ENCODE measurements at places on chromosomes 3 and 15.

GRCh38 chr15:25234831-25235230 is 204.0 kb downstream of the UBE3A start:
- no peak for DNase-seq

DNA sequence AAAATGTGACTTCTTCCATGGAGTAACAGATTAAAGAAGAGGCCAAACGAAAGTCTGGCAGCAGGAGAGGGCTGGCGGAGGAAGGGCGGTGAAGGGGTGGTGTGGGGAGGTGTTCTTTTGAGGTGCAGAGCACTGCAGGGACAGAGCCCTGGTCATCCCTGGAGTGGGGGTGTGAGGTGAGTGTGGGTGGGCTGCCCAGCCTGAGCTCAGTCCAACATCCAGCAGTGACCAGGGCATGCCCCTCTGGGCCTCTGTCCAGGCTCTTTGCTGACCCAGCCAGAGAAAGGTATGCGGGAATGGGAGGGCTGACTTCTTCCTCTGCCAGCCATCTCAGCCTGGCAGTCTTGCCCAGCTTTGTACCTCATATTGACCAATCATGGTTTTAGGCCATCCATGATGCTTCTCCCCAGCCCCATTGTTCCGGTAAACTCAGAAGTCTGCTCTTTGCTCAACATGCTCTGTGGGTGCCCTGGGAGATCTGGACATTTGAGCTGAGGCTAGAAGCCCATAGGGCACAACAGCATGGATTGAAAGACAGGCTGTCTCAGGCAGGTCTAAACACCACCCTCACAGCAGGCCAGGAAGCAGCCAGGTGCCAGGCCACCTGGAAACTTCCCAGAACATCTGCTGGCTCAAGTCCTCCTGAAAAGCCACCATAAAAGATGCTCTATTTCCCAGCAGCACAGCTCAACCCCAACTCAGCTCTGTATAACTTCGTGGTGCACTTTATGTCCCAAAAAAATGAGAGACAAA is 25.9 kb upstream of the CXCR6 start:
- no peak for DNase-seq

DNA sequence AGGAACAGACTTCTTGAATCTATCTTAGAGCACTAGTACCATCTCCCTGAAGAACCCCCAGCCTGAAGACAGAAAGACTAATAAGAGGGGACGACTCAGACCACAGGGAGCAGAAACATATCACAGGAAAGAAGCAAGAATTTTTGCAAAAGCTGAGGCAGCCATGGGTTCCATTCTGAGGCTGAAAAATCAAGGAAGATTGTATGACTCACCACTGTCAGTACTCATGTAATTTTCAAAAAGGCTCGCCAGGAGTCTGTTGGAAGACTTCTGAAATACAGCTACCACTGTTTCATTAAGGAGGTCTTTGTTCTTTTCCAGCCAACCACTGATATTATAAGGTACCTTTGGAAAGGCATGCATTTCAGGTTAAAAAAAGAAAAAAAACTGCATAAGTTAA is 47.5 kb downstream of the MYH15 start:
- no peak for DNase-seq

DNA sequence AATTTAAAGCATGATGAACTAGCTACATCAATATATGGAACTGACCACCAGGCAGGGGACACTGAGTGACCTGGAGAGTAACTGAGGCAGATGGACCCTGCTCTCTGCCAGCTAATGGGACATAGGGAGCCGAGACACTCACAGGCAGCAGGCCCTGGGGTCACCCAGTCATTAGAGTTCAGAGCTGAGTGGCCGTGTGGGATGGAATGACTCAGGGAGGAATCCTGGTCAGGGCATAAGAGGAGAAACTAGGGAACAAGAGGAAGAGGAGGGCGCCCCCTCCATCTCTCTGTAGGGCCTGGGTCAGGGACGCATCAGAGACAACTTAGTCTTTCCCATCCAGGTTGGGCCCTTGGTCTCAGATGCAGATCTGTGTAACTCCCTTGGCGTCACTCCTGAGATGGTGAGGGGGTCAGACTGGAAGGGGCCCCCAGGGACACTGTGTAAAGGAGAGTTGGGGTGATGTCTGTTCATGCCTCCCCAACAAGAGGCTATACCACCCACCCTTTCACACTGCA is 39.8 kb downstream of the CCDC12 start:
- no peak for DNase-seq

- no peak for DNase-seq
These were observed 22.5 kb downstream of the TM4SF18 start for GRCh38 chr3:149310796-149311534.

GRCh38 chr3:189936201-189936945 is 184.3 kb downstream of the P3H2 start:
- DNase-seq = no peak

- no peak for DNase-seq
These were observed 73.7 kb downstream of the ABHD5 start for GRCh38 chr3:43764471-43764870.

DNA sequence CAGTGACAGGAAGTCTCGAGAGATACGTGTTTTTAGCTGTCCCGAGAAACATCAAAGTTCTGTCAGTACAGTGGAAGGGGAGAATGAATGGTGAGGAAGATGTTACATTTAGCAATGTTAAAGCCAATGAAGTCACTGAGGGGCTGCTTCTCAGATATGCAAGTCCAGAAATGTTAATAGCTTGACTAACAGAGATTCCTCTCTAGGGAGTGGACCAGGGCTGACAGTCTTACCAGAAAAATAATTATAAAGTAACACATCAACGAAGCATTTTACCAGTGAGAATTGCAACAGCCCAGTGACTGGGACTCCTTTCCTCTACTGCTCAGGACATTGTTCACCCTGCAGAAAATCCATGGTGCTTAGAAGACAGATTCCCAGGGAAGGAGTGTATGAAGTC is 23.9 kb downstream of the GALNT15 start:
- DNase-seq = no peak

- DNase-seq = no peak
These were observed 759 bp upstream of the ARID3B start for GRCh38 chr15:74540161-74540760.

- DNase-seq = no peak
These were observed 45.1 kb downstream of the CMTM7 start for GRCh38 chr3:32436816-32437189.

DNA sequence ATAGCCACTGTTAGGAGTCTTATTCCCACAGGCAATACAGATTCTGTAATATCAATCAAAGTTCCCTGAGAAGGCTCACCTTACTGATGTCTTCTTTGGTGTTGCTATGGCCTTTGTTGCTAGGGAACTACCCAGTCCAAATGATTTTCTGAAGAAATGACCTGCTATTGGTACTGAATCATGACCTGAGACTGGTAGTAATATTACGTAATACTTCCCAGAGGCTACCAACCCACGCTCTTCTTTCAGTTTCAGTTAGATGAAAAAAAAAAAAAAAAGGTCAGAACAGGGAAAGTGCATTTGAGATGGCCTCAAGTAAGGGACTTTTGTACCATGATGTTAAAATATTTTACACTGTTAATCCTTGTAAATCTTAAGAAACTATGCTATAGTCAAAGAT is 1092.5 kb upstream of the EPHA6 start:
- DNase-seq = no peak

DNA sequence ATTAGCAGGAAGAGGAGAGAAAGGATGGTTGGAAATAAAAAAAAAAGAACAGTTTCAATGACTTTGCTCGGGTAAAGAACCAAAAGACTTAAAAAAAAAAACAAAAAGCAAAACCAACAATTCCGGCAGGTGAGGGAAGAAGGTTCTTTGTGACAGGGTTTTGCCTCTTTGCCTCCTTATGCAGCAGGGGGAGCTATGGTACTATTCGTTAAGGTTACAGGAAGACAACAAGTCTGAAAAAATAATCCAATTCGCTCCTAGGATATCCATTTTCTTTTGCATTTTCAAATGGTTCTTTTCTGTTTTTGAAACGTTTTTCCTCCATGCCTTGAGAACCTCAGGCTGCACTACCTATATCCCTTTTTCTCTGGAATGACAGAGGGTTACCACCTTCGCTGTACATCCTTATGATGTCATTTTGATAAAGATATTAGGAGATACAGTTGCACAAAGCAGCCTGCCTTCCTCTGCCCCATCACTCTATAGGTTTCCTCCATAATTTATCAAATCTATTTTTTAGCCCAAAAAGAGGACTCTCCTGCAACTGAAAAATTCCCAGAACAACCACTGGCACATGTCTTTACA is 55.0 kb downstream of the CFAP20DC start:
- DNase-seq = no peak

GRCh38 chr3:77412021-77412438 is 372.1 kb downstream of the ROBO2 start:
- DNase-seq = no peak

- DNase-seq = no peak
These were observed 82.2 kb downstream of the C3orf70 start for GRCh38 chr3:185070491-185071286.

- DNase-seq = no peak
These were observed 44.8 kb upstream of the TLE3 start for GRCh38 chr15:70142322-70143191.

DNA sequence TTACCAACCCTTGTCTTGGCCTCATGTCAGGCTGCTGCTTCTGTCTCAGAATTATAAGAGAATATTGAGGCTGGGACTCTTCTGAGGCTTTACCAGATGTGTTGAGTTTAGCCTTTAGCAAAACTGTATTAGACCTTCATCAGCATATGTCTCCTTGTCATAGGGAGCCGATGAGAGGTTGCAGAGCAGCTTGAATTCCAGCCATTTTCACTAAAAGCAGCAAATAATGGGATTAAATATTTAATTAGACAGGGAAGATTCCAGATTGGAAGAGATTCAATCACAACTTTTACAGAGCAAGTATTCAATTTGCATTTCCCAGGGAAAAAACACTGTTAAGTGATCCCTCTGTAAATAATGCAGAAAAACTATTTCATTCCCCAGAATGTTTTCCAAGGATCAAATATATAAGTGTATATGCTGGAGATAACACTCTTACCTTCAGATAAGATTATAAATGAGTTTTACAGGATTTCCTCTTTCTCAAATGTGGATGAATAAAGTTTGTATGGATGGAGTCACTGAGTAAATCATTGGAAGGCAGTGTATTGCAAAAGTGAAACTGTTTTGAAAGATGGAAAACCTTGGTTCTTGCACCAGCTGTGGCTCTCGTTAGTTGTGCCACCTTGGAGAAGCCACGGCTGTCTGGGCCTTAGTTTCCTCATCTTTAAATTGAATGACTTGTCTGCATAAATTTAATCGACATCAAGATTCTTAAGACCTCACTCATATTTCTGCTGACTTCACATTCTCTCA is 466.4 kb upstream of the SGO1 start:
- DNase-seq = no peak

GRCh38 chr3:15476378-15476777 is 45.1 kb downstream of the COLQ start:
- no peak for DNase-seq

- no peak for DNase-seq
These were observed 49.8 kb downstream of the PPCDC start for GRCh38 chr15:75073197-75073596.

DNA sequence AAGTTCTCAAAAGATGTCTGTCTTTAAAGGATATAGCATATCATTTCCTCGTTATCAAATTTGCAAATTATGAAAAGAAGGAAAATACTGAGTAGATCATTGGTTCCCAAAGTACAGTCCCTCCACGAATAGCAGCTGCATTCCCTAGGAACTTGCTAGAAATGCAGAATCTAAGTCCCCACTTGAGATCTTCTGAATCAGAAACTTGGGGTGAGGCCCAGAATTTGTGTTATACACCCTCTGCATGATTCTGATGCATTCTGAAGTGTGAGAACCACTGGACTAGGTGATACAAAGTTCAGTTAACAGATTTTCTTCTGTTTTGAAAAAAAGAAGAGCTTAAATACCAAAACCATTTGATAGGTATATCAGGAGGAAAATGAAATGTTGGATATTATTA is 77.1 kb downstream of the SLC25A26 start:
- no peak for DNase-seq

GRCh38 chr3:25381083-25381482 is 47.0 kb upstream of the RARB start:
- no peak for DNase-seq
